ENCODE measurements at places on chromosomes 2 and 18. TPM values are rescaled to one million over a fixed set of nuclear protein-coding genes. Genes with fewer than 3 reads are reported as not detected.

The HAAO gene
- total RNA-seq, result 6.1 TPM

The PIGN gene
- 25.9 TPM for total RNA-seq

The ATP5F1A gene
- 238 TPM for total RNA-seq

The RAB12 gene
- total RNA-seq, result 50.2 TPM

The EVX2 gene
- not detected for total RNA-seq

The HOXD12 gene
- not detected for total RNA-seq

The SERPINB13 gene
- total RNA-seq, result not detected

The ZNF804A gene
- 1.3 TPM for total RNA-seq

The D2HGDH gene
- 29.4 TPM for total RNA-seq

The CXCR1 gene
- 10.4 TPM for total RNA-seq

The L3MBTL4 gene
- 16.9 TPM for total RNA-seq

The TACR1 gene
- total RNA-seq, result 1.4 TPM

The MGAT4A gene
- 82.0 TPM for total RNA-seq

The POMC gene
- total RNA-seq, result 3.9 TPM

The MYCN gene
- 0.68 TPM for total RNA-seq

The GBX2 gene
- total RNA-seq, result not detected

The TYW5 gene
- 5.8 TPM for total RNA-seq

The TMEM169 gene
- total RNA-seq, result 1.2 TPM

The SERPINB11 gene
- 0.77 TPM for total RNA-seq

The NMUR1 gene
- 4.4 TPM for total RNA-seq

The SALL3 gene
- total RNA-seq, result not detected

The SLC16A14 gene
- total RNA-seq, result 2.2 TPM

All from lower lobe of right lung (tissue), 2 donors.